ENCODE measurements at places on chromosomes 7 and 10.

GRCh38 chr7:50393547-50394252 is 56.5 kb downstream of the FIGNL1 start:
- peak; percentile 62 for DNase-seq

GRCh38 chr7:11969643-11970042 is 137.6 kb upstream of the THSD7A start:
- no peak for DNase-seq

- DNase-seq, result no peak
Observed at GRCh38 chr7:102967798-102968197, 55.0 kb downstream of the LRRC17 start.

DNA sequence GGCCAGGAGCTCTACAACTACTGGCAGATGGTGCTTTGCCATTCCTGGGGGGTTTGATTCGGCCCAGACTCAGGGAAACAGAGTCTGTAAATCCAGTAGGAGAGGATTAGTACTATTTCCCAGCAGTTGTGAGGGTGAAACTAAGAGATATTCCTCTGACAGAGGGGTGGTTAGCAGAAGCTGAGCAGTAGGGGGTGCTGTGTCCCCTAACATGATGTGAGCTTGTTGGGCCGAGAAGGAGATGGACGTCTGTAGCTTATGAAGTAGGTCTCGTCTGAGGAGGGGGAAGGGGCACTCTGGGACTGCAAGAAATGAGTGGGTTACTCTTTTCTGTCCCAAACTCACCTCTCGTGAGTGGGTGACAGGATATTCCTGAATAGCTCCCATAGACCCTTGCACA is 179.2 kb upstream of the MBL2 start:
- no peak for DNase-seq

GRCh38 chr10:34773636-34774630 is 41.2 kb downstream of the PARD3 start:
- DNase-seq, result no peak

GRCh38 chr7:98641646-98642500 is 24.8 kb downstream of the NPTX2 start:
- peak; percentile 28 for DNase-seq

- DNase-seq, result no peak
Observed at GRCh38 chr10:114565066-114565465, 93.0 kb downstream of the ABLIM1 start.

Measured in CD4-positive, alpha-beta T cell treated with Interferon gamma for 1 hour (primary cell).